ENCODE measurements at places on chromosomes 6 and 20.

GRCh38 chr6:96236471-96236870 is 220.7 kb downstream of the FUT9 start:
- DNase-seq: no peak

- DNase-seq: peak; percentile 78
These were observed 27.8 kb downstream of the TNXB start for GRCh38 chr6:32081168-32081990.

DNA sequence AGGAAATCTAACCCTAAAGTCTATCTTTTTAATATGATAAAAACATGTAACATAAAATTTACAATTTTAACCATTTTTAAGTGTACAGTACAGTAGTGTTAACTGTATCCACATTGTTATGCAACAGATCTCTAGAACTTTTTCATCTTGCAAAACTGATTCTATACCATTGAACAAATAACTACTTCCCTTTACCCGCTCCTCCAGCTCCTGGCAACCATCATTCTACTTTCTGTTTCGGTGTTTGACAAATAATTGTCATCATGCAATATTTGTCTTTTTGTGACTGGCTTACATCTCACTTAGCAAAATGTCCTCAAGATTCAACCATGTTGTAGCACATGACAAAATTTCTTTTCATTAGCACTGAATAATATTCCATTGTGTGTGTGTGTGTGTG is 203.2 kb downstream of the SIM1 start:
- no peak for DNase-seq

DNA sequence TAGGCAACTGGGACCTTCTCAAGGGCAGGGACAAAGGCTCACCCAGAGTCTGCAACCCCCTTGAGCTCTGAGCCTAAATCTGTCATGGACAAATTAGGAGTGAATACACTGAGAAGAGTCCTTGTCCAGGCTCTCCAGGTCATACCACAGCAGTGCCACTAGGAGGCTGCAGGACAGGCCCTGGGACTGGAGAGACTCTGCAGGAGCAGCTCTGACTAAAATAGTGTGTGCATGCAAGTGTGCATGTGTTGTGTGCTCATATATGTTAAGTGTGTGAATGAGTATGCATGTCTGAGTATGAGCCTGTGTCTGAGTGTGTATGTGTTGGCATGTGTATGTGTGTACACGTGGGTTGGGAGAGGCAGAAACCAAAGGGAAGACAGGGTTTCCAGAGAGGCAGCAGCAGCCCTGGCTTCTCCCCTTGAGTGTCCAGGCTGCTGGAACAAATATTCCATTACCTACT is 27.1 kb downstream of the MRPL14 start:
- peak; percentile 76 for DNase-seq

DNA sequence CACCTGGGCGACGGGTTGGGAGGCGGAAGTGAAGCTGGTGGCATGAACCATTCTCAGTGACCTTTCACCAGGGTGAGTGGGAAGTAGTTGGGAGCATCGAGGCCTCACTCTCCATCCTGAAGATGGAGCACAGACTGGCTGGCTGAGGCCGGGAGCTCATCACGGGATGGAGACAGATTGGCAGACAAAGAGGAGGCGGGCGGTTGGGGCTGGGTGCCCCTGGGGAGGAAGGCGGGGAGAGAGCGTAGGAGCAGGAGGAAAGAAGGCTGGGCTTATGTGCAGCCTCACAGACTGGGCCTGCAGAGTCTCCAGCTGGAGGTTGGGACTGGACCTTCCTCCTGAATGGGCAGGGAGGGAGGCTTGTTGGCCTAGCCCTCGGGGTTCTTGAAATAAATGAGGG is 44.2 kb upstream of the SCRT2 start:
- no peak for DNase-seq

DNA sequence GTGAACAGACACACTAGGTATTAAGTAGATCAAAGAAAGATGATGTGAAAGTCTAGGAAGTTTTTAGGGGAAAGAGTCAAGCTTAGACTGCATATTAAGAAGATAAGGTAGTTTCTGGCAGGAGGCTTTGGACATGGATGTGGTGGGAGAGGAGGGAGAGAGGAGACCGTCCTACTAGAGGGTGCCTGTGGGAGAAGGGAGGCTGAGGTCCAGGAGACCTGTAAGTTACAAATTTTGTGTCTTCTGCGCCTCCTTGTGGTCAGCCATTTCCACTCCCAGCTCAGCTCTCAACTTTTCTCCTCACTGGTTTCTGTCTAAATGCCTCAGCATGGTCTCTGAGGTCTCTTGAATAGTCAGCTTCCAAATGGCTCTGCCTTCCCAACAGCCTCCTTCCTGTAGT is 193.5 kb downstream of the UNC5CL start:
- peak; percentile 66 for DNase-seq

- no peak for DNase-seq
These were observed 104.1 kb downstream of the ZFP64 start for GRCh38 chr20:52087471-52087870.

- no peak for DNase-seq
These were observed 223.6 kb upstream of the RREB1 start for GRCh38 chr6:6884193-6884627.
